ENCODE measurements at places on chromosomes 7 and 10. TPM values are rescaled to one million over a fixed set of nuclear protein-coding genes. Genes with fewer than 3 reads are reported as not detected.

GHRHR gene
- not detected for total RNA-seq

FAM20C gene
- total RNA-seq: 22.9 TPM

DNA sequence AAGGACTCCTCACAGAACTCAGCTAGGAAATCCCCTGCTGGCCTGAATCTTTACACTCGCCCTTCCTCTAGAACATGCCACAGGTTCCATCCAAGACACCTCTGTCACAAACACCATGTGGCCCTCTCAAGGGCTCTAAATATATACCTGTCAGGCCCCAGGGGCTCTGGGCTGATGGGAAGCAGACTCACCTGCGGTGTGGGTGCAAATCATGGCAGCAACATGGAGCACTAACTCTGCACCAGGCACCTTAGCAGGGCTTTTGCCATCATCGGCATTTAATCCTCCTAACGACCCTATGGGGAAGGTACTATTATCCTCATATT lies 17.3 kb downstream of the SH3PXD2A start:
- no peak for DNase-seq
- no peaks in the 10 kb centered on the region for H3K27me3 ChIP-seq
- no peak overlapping the region for H3K27ac ChIP-seq
- peaks cover 4% of the 10 kb centered on the region for H3K36me3 ChIP-seq

- H3K4me1 ChIP-seq: peaks cover 7% of the 10 kb centered on the region
- H3K27ac ChIP-seq: no peak overlapping the region
- no peak for DNase-seq
- H3K36me3 ChIP-seq: no peaks in the 10 kb centered on the region
- no peak overlapping the region for H3K4me3 ChIP-seq
Measured at GRCh38 chr7:127798023-127798422, 146.0 kb downstream of the SND1 start.

DNA sequence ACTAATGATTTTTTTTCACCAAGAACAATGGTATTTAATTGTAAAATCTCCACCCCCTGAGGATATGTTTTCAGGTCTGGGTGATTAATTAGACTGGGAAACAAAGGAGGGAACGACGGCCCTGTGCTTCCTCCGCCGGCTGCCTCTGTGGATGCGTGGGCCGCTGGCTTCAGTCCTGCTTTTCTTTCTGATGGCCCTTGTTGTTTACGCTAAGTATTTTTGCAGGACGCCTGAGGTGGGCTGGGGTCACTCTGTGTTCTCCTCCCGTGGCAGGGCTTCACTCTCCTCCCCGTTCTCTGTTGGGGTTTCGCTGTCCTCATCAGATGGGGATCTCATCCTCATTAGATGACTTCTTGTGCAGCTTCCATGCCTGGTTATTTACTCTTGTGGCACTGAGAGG lies 5.2 kb upstream of the ACBD5 start:
- H3K27me3 ChIP-seq: peaks cover 13% of the 10 kb centered on the region
- no peak for DNase-seq
- H3K4me3 ChIP-seq: no peak overlapping the region
- H3K27ac ChIP-seq: no peak overlapping the region
